ENCODE measurements at places on chromosomes 2 and 18.

DNA sequence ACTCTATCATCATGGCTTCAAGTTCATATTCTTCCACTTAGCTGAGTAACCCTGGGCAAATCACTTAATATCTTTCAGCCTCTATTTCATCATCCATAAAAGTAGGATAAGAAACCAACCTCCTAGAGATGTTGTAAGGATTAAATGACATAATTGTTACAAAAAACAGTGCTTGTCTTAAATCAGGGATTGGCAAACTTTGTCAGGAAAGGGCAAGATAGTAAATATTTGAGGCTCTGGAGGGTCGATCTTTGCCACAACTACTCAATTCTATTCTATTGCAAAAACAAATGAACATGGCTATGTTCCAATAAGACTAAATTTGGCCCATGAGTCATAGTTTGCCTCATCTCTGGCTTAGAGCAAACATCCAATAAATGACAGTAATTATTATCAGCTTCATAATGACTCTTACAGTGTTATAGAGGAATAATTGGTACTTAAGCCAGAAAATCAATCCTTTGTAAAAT is 184.7 kb downstream of the SATB2 start:
- DNase-seq, result peak; percentile 62

DNA sequence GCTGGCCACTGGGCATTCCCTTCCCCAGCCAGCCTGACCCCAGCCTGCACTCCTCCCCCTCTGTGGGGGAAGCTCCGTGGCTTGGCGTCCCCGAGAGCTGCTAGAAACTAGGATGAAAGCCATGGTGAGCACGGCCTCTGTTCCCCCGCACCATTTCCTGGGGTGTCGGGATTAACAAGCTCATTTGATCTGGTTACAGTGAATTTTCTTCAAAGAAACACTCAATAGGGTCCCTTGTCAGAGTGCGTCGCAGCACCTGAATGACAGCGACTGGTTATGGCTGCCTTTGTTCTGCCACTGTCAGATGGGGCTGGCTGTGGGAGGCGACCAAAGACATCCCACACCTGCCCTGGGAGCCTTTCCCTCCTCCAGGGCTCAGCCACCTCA is 7.7 kb upstream of the ALPI start:
- no peak for DNase-seq

- DNase-seq, result peak; percentile 57
Measured at GRCh38 chr2:155372969-155373368, 674.5 kb downstream of the KCNJ3 start.

DNA sequence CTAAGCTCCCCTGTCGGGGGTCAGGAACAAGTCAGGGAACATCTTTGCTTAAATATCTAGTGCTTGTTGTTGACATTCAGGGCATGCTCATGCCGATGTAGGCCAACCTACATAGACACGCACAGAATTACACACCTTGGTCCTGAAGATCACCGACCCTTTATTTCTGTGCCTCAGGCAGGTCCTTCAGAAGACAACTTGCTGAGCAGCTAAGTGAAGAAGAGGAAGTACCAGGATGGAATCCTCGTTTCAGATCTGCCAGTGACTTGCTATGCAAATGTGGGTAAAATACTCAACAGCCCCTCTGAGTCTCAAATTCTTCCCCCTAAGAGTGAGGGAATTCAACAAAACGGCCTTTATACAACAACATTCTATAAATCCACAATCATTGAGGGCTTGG is 494.7 kb downstream of the BCL11A start:
- peak; percentile 42 for DNase-seq

DNA sequence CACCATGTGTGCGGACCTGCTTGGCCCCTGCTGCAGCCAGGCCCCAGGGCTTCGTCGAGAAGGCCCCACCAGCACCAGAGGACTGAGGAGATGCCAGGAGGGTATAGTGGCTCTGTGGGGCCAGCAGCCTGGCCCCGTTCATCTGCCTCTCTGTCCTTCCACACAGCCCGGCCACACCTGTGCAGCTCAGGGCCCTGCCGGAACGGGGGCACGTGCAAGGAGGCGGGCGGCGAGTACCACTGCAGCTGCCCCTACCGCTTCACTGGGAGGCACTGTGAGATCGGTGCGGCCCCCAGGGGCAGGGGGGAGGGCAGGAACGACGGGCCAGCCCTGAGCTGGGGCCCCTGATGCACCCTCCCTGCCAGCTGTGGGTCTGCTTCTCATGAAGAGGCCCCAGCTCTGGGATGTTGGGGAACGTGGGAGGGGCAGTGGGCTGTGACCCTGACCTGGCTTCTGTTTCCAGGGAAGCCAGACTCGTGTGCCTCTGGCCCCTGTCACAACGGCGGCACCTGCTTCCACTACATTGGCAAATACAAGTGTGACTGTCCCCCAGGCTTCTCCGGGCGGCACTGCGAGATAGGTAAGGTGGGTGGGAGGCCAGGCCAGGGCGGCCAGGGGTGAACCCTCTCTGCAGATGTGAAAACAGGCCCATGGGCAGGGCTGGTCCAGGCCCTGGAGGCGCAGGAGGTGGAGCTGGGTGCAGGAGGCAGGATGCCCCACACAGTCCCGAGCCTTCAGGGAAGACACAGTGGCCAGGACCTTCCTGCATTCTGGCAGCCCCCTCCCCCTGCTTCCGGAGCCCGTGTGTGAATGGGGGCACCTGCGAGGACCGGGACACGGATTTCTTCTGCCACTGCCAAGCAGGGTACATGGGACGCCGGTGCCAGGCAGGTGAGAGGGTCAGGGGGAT is 50.3 kb downstream of the MTERF4 start:
- no peak for DNase-seq

Measured in MV-4-11 (cell line).